ENCODE measurements at places on chromosomes 3 and 15.

- no peak for DNase-seq
These were observed 205.9 kb downstream of the RPLP1 start for GRCh38 chr15:69658411-69658945.

DNA sequence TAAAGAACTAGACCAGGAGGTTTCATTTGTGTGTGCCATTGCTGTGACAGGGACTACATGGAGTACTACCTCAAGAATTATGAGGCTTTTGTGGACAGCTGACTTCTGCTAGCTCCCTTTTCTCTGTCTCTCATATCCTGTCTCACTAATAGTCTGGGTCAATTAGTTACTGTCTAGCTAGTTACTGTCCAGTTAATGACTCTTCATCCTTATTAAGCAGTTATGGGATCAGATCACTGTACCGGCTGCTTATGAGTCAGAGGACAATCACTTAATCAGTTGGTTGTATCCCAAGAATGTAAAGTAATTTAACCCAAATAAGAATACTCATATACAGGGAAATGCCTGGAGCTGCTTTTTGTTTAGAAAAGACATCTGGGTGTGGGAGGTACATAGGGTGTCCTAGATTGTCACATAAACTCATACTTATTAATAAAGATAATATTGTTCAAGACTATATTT lies 158.0 kb downstream of the CDIN1 start:
- no peak for DNase-seq

DNA sequence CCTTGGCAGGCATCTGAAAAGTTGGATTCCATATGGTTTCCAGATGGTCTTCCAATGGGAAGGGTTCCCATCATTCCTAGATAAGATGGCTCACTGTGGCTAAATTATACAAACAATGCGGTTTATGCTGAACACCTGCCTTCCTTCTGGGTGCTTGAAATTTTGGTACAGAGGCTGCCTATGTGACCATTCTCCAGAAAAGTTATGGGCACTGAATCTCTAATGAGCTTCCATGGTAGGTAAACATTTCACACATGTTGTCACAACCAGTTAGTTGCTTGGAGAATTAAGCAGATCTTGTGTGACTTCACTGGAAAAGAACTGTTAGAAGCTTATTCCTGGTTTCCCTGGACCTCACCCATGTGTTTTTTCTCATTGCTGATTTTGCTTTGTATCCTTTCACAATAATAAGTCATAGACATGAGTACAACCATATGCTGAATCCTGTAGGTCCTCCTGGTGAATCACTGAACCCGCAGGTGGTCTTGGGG lies 30.1 kb downstream of the PLOD2 start:
- no peak for DNase-seq

DNA sequence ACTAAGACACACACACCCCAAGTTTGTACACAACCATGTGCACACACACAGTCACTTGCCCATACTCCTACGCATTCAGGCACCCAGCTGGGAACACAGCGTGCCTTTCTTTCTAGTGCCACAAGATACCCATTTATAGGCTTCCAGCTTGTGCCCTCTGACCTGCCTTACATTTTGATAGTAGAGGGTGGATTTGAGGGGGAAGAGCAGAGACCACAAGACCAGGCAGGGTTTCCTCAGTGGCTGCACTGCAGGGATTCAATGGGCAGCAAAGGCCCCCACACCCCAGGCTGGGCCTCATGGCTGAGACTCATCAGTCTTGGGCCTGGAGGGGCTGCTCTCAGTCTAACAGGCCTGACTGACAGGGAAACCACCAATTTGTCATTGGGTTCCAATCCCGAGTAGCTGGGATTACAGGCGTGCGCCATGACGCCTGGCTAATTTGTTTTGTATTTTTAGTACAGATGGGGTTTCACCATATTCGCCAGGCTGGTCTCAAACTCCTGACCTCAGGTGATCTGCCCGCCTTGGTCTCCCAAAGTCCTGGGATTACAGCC lies 18.8 kb upstream of the ANKDD1A start:
- no peak for DNase-seq

GRCh38 chr15:53331328-53332190 lies 427.9 kb downstream of the WDR72 start:
- DNase-seq: no peak

GRCh38 chr3:24963762-24964625 lies 464.1 kb upstream of the RARB start:
- DNase-seq: no peak

DNA sequence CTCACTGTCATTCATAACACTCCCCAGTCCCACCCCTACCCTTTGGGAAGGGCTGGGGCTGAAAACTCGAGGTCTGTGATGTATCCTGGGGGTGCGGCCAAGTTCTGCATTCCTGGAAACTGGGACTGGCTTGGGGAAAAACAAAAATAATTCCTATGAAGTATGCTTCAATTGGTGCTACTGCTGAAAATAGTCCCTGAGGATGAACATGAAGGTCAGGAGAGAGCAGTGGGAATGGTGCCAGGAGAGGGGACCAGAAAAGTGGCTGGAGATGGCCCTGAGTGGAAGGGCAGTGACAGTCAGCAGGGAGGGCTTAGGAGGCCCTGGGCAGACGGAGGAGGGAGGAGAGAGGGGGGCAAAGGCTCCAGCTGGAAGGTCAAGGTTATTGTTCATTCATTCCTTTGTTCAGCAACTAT lies 4.8 kb upstream of the ISLR start:
- DNase-seq: no peak

- no peak for DNase-seq
These were observed 3.0 kb downstream of the KNG1 start for GRCh38 chr3:186719945-186720739.

Data from NCI-H510A (cell line).